ENCODE measurements at places on chromosomes 7 and 10. TPM values are rescaled to one million over a fixed set of nuclear protein-coding genes. Genes with fewer than 3 reads are reported as not detected.

PON3 gene
- total RNA-seq, result 256 TPM

SPRN gene
- not detected for total RNA-seq

MRPS16 gene
- 34.2 TPM for total RNA-seq

FGF8 gene
- total RNA-seq, result 0.42 TPM

ICA1 gene
- total RNA-seq, result 3.5 TPM
